ENCODE measurements at places on chromosomes 13 and 19. TPM values are rescaled to one million over a fixed set of nuclear protein-coding genes. Genes with fewer than 3 reads are reported as not detected.

The CIC gene
- 8.3 TPM for total RNA-seq

The PEX11G gene
- 3.3 TPM for total RNA-seq

The CEACAM8 gene
- 1.7 TPM for total RNA-seq

The APOC1 gene
- total RNA-seq, result 85.6 TPM

The SEMA6B gene
- 0.85 TPM for total RNA-seq

The LGALS4 gene
- 1.1 TPM for total RNA-seq

The FGF9 gene
- 0.28 TPM for total RNA-seq

The ZFP14 gene
- total RNA-seq, result 7.4 TPM

The RNF113B gene
- not detected for total RNA-seq

The RDH8 gene
- total RNA-seq, result not detected

The GIPR gene
- total RNA-seq, result 0.14 TPM

The ELSPBP1 gene
- total RNA-seq, result 0.24 TPM

The SYCN gene
- total RNA-seq, result not detected

Data from thymus (tissue), 14 donors.